ENCODE measurements at places on chromosomes 13 and 19. TPM values are rescaled to one million over a fixed set of nuclear protein-coding genes. Genes with fewer than 3 reads are reported as not detected.

The WDR83 gene
- 11.7 TPM for total RNA-seq

The FXYD1 gene
- total RNA-seq = 14.6 TPM

The GTF2F1 gene
- total RNA-seq = 69.8 TPM

The PGLYRP2 gene
- not detected for total RNA-seq

The CRYL1 gene
- total RNA-seq = 24.3 TPM

The TMEM255B gene
- total RNA-seq = 0.63 TPM

The SIGLEC5 gene
- not detected for total RNA-seq

The TTYH1 gene
- total RNA-seq = under 0.01 TPM

Data from bronchial smooth muscle cell (primary cell).